ENCODE measurements at places on chromosomes 1 and 21. TPM values are rescaled to one million over a fixed set of nuclear protein-coding genes. Genes with fewer than 3 reads are reported as not detected.

ZNF695 gene
- total RNA-seq, result 1.7 TPM

CRNN gene
- total RNA-seq, result not detected

SLC30A1 gene
- 8.6 TPM for total RNA-seq

LAPTM5 gene
- 220 TPM for total RNA-seq

FMO5 gene
- 0.46 TPM for total RNA-seq

DNA sequence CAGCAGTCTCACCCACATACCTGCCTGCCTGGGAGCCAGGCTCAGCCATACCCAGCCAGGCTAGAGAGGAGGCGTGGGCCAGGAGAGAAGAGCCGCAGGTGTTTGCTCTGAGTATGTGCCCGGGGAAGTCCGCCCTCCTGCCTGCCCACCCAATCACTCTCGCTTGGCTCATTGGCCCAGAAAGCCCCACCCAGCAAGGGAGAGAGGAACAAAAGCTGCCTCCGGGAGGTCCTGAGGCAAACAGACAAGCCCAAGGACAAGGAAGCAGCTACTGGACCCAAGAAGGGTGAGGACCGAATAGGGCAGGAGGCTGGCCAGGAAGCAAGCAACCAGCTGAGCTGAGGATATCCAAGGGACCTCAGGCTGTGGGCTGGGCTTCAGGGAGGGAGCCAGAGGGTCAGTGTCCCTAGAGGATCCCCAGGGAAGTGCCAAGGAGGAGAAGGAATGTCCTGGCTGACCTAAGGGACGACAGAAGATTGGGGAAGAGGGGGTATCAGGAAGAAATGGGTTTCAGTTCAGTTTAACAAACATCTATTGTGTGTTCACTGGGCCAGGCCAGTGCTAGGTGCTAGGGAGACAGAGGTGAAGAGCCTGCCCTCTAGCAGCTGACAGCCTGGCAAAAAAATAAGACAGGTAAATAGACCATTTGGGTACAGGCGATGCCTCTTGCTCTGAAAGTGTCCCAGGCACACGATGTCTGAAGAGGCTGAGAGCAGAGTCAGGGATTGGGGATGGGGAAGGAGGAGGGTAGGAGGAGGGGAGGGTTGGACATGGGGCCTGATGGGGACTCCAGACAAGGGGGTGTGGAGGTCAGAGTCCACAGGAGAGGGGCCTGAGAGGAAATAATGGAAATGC lies at the start of gene GJB4:
Gene GJB4, plus strand, starts transcription at position 238 of the 855 bp plus-strand sequence. CDS start 1,515 bp downstream, outside the sequence.
- H3K4me3 ChIP-seq, result no peak within 1 kb of the TSS
- H3K4me1 ChIP-seq, result no peaks in the 10 kb centered on the region
- no peak within 1 kb of the TSS for H3K27ac ChIP-seq
- no peaks in the 10 kb centered on the region for H3K36me3 ChIP-seq

GRCh38 chr1:63799820-63800219 lies 26.0 kb downstream of the ROR1 start:
- no peak for DNase-seq
- no peak overlapping the region for H3K4me3 ChIP-seq
- H3K27me3 ChIP-seq, result peaks cover 14% of the 10 kb centered on the region
- H3K4me1 ChIP-seq, result no peaks in the 10 kb centered on the region
- no peaks in the 10 kb centered on the region for H3K36me3 ChIP-seq
- no peak overlapping the region for H3K27ac ChIP-seq

GRCh38 chr21:32411350-32412161 lies 950 bp upstream of the EVA1C start:
- peak overlapping the region; percentile 96 for H3K4me3 ChIP-seq
- peaks cover 42% of the 10 kb centered on the region for H3K4me1 ChIP-seq
- peaks cover 2% of the 10 kb centered on the region for H3K36me3 ChIP-seq
- H3K27me3 ChIP-seq, result no peaks in the 10 kb centered on the region
- peak; percentile 79 for DNase-seq

- peaks cover 15% of the 10 kb centered on the region for H3K4me1 ChIP-seq
- H3K27me3 ChIP-seq, result no peaks in the 10 kb centered on the region
These were observed 106.4 kb downstream of the TGFBR3 start for GRCh38 chr1:91779548-91780021.

GRCh38 chr21:17264182-17264581 lies 248.7 kb upstream of the CXADR start:
- no peaks in the 10 kb centered on the region for H3K27me3 ChIP-seq
- DNase-seq, result no peak
- H3K27ac ChIP-seq, result no peak overlapping the region
- no peaks in the 10 kb centered on the region for H3K36me3 ChIP-seq
- no peak overlapping the region for H3K4me3 ChIP-seq

DNA sequence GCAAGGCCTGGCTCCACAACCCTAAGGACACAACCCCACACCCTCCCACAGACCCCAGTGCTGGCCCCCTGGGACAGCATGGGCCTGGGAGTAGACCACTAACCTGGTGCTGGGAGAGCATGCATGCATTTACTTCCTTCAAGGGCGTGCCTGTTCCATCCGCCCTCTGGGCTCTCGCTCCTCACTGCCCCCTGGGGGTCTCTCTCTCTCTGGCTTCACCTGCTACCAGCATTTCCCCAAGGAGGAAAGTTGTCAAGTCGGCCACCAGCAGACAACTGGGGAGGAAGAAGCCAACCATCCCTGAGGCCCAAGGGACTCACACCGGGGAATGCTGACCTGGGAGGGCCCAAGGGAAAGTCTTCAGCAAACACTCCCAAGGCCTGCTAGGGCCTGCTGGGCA lies 6.5 kb downstream of the LRP8 start:
- H3K4me1 ChIP-seq, result peaks cover 28% of the 10 kb centered on the region
- H3K4me3 ChIP-seq, result no peak overlapping the region
- DNase-seq, result no peak
- no peak overlapping the region for H3K27ac ChIP-seq
- H3K27me3 ChIP-seq, result no peaks in the 10 kb centered on the region

DNA sequence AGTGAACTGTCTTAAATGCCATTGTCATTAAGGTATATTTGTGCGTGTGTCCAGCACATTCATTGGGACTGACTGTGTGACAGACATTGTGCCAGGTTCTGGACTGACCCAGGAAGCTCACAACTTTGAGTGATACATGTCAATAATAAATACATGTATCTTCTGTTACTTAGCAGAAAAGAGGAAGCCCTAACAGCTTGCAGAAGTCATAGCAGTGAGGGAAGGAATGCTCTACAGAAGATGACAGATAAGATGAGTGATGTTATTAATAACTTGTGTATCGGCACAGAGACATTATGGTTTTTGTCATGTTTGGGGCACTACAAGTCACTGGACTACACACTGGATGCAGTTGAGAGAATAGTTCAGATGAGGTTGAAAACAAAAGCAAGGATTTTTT lies 1.2 kb upstream of the SRSF11 start:
- no peaks in the 10 kb centered on the region for H3K27me3 ChIP-seq
- H3K4me1 ChIP-seq, result peaks cover 59% of the 10 kb centered on the region
- peak overlapping the region; percentile 83 for H3K4me3 ChIP-seq
- peak overlapping the region; percentile 94 for H3K27ac ChIP-seq
- DNase-seq, result no peak

DNA sequence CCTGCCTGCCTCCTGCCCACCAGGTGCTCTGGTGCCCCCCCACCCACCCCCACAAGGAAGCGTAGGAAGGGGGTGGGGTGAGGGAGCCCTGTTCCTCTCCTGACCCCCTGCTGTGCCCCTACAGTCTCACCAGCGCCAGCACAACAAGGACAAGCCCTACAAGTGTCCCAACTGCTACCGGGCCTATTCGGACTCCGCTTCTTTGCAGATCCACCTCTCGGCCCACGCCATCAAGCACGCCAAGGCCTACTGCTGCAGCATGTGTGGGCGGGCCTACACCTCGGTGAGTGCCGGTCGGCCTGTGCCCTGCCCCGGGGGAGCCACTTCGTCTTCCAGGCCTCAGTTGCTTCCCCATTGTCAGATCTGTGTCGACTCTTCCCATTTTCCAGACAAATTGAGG lies 25.9 kb downstream of the A3GALT2 start:
- no peak overlapping the region for H3K4me3 ChIP-seq
- no peak for DNase-seq
- no peaks in the 10 kb centered on the region for H3K4me1 ChIP-seq
- no peaks in the 10 kb centered on the region for H3K27me3 ChIP-seq
- H3K36me3 ChIP-seq, result peaks cover 1% of the 10 kb centered on the region

- DNase-seq, result no peak
- no peak overlapping the region for H3K27ac ChIP-seq
- no peaks in the 10 kb centered on the region for H3K27me3 ChIP-seq
These were observed 3.0 kb upstream of the XKR8 start for GRCh38 chr1:27956761-27957160.

Data from activated T-cell treated with anti-CD3 and anti-CD28 coated beads, Interleukin-2, amount 50 U/mL, for 72 hours (primary cell).